CD8-positive, alpha-beta T cell (primary cell): ENCODE measurements at places on chromosomes 13 and 19.
A peak's percentile ranks its signal among the peaks of the same experiment; 100 is the strongest.

- DNase-seq: no peak
Observed at GRCh38 chr19:42224940-42225717, 5.0 kb downstream of the ZNF526 start.

- DNase-seq: no peak
Observed at GRCh38 chr19:28829359-28829758, 383.6 kb downstream of the UQCRFS1 start.

DNA sequence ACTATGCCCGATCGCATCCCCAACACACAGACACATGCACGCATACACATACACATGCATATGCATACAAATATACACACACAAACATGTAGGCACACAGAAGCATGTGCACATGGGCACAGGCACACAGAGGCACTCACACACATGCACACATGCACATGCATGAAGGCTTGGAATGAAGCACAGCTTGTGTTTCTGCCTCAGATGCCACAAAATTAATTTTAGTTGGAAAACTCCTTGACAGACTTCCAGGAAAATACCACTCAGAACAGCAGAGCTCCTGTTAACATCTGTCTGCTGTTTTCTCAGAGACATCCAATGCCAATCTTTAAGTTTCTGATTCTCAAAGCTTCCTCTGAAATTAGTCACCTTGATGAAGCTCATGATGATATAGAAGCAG, 532.7 kb downstream of the RFC3 start:
- no peak for DNase-seq

- no peak for DNase-seq
Observed at GRCh38 chr19:18239303-18239702, 13.1 kb upstream of the PDE4C start.

- no peak for DNase-seq
Observed at GRCh38 chr13:78649997-78650716, 8.8 kb downstream of the OBI1 start.

DNA sequence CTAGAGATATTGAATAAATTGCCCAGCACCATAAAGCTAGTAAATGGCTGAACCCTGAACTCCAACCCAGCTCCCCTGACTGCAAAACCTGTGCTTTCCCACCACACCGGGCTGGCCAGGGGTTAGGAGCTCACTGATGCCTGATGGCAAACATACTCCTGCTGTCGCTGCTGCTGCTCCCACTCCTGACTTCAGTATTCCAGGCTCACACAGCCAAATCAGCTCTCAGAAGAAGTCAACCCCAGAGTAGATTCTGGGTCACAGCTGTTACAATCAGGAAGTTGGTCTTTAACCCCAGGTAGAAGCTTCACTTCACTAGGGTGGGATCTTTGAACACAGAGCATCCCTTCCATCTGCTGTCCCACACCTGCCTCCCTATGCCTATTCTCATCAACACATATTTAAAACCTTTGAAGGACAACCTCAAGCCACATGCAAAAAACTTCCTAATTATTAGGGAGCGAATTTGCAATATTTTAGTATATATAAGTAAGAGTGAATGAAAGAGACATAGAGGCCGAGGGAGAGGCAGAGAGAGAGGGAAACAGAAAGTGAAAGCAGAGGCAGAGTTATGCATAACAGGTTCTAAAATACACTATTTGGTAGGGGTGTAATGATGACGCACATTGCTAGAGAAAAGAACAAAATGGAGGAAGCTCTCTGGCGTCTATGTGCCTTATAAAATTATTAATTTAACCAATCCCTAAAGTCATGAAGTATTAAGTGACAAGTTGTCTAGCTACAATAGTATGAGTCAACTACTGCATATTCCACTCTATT, 99.4 kb upstream of the SERP2 start:
- peak; percentile 23 for DNase-seq

DNA sequence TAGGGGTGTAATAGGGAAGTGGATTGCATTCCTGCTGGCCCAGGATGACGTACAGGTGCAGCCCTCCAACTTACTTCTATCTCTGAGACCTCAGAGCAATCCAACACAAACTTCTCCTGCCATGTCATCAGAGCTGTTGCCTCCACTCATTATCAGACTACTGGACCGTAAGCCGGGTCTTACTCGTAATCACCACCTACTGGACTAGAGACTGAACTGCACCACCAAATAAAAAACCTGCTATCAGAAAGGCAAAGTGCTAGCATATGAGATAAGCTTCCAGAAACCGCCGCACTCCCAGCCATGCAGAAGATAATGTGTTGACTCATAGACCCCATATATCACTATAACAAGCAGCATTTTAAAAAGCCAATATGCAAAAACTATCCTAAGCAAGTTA, 102.0 kb downstream of the SLITRK1 start:
- DNase-seq: no peak

DNA sequence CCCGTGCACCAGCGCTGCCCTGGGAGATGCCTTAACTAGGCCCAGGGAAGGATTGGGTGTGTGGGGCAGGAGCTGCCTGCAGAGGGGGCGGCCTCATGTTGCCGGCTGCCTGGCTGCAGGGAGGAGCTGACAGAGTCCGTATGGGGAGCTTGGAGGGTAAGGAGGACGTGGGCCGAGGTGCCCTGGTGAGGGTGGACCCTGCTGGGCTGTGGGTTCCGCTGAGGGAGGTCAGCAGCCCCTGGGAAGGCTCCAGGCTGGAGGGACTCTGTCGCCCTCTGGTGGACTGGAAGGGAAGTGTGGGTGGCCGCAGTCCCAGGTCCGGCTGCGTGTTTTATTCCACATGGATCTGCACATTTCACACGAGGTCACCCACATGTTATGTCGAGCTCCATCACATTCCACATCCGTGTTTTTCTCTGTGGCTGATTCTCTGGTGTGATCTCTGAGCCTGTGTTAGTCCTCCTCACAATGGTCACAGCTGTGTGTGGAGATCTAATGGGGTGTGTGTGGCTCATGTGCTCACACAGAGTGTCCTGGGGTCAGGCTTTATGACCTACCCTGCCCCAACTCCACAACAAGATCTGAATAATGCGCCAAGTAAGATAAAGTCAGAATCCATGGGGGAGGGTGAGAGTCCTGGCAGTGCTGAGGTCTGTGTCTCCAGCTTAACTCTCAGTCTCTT, 1.8 kb upstream of the CEACAM8 start:
- no peak for DNase-seq

- no peak for DNase-seq
Observed at GRCh38 chr13:27120811-27121210, 50.8 kb downstream of the USP12 start.

DNA sequence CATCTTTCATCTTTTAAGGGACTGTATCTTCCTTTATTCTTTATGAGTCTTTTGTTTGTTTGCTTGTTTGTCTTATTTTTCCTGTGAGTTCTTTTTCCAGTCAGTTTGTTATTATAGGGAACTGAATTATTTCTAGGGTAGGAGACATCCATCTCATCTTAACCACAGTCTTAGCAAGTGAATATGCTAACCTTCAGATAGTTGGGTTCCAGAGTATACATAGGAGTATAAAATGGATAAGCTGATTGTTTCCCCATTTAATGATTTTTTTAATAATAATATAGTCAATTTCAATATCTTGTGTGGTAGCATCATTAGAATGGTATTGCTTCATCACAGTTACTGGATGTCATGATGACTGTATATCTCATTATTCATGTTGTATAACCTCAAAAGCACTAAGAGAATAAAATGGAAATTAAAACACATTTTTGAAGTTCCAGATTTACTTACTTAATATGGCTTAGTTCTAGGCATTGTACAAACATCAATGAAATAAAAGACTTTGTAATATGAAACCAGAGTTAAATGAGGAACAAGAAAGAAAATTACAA, 33.0 kb downstream of the GPC6 start:
- DNase-seq: no peak

DNA sequence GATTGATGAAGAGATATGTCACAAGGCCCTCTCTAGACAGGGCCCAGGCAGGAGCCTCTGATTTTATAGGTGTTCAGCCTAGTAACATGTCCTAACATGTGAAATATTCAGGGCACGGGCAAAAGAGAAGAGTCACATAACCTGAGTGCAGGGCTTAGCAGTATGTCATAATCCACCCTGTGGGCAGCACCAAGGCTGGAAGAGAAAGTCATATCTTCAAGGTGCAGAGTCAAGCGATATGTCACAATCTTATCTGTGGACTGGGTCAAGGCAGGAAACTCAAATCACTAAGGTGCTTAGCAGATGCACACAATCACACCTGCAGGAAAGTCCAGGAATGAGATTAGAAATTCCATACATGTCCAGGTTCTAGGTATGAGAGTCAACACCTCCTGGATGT, 51.5 kb upstream of the ZNF728 start:
- no peak for DNase-seq

GRCh38 chr13:69391756-69392155, 715.9 kb upstream of the ATXN8OS start:
- DNase-seq: no peak

- no peak for DNase-seq
Observed at GRCh38 chr19:46049597-46049996, 8.8 kb upstream of the IGFL4 start.

GRCh38 chr19:7550987-7551761, 15.7 kb downstream of the PNPLA6 start:
- no peak for DNase-seq

DNA sequence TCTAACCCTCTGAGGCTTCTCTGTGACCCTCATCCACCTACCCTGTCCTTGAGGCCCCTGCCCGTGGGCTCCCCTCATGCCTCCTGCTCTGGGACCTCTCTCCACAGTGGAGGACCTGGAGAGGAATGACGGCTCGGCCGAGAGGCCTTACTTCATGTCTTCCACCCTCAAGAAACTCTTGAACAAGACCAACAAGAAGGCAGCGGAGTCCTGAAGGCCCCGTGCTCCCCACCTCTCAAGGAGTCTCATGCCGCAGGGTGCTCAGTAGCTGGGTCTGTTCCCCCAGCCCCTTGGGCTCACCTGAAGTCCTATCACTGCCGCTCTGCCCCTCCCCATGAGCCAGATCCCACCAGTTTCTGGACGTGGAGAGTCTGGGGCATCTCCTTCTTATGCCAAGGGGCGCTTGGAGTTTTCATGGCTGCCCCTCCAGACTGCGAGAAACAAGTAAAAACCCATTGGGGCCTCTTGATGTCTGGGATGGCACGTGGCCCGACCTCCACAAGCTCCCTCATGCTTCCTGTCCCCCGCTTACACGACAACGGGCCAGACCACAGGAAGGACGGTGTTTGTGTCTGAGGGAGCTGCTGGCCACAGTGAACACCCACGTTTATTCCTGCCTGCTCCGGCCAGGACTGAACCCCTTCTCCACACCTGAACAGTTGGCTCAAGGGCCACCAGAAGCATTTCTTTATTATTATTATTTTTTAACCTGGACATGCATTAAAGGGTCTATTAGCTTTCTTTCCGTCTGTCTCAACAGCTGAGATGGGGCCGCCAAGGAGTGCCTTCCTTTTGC, 10.8 kb upstream of the ILF3 start:
- DNase-seq: peak; percentile 31

- no peak for DNase-seq
Observed at GRCh38 chr19:34381399-34382251, 16.6 kb downstream of the GPI start.

- DNase-seq: no peak
Observed at GRCh38 chr13:109584844-109585361, 201.5 kb downstream of the IRS2 start.

DNA sequence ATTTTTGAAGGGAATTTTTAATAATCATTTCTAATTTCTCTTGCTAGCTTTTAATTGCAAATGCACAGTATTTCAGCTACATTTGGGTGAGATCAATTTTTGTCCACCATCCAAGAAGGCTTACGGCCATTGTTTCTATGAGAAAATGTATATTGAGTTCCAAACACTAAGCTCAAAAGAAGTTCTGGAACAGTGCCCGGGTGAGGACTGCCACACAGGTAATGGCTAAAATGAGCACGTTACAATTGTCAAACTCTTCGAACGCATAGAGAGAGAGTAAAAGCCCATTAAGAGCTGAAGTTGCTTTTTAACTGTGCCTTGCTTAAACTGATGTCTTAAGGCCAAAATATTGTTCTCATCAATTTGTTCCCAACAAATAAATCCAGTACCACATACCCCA, 755.0 kb downstream of the DIAPH3 start:
- no peak for DNase-seq

DNA sequence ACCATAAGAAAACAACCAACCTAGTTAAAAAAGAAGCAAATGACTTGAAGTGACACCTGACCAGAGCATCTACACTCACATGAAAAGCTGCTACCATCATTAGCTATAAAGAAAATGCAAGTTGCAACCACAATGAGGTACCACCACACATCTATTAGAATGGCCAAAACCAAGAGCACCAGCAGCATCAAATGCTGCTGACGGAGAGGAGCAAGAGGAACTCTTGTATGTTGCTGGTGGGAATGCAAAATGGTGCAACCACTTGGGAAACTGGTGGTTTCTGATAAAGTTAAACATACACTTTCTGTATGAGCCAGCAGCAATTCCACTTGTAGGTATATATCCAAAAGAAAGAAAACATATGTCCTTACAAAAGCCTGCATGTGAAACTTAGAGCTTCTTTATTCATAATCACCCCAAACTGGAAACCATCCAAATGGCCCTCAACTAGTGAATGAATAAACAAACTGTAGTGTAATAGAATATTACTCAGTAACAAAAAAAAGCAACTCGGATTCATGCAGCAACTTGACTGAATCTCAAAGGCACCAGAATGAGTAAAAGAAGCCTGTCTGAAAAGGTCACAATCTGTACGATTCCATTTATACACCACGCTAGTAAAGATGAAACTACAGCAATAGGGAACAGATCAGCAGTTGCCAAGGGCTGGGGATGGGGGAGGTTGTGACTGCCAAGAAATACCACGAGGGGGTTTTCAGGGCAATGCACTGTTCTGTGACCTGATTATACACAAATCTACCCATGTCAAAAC, 60.9 kb upstream of the RANBP3 start:
- DNase-seq: no peak

GRCh38 chr13:46544208-46544607, 8.8 kb upstream of the LRCH1 start:
- DNase-seq: no peak
